ENCODE measurements at places on chromosomes 7 and 10. TPM values are rescaled to one million over a fixed set of nuclear protein-coding genes. Genes with fewer than 3 reads are reported as not detected.

Gene CLRN3
- not detected for total RNA-seq

Gene FAM25C
- not detected for total RNA-seq

Gene CYP3A5
- not detected for total RNA-seq

Gene EPHB6
- total RNA-seq, result 30.5 TPM

Gene PYROXD2
- total RNA-seq, result 9.4 TPM

Data from PC-3 (cell line).